ENCODE measurements at places on chromosomes 7 and 10.
A peak's percentile ranks its signal among the peaks of the same experiment; 100 is the strongest.

GRCh38 chr7:151896486-151896885 is 19.6 kb upstream of the PRKAG2 start:
- H3K4me1 ChIP-seq = no peaks in the 10 kb centered on the region
- H3K4me3 ChIP-seq = no peak overlapping the region
- DNase-seq = no peak
- peaks cover 6% of the 10 kb centered on the region for H3K27me3 ChIP-seq

DNA sequence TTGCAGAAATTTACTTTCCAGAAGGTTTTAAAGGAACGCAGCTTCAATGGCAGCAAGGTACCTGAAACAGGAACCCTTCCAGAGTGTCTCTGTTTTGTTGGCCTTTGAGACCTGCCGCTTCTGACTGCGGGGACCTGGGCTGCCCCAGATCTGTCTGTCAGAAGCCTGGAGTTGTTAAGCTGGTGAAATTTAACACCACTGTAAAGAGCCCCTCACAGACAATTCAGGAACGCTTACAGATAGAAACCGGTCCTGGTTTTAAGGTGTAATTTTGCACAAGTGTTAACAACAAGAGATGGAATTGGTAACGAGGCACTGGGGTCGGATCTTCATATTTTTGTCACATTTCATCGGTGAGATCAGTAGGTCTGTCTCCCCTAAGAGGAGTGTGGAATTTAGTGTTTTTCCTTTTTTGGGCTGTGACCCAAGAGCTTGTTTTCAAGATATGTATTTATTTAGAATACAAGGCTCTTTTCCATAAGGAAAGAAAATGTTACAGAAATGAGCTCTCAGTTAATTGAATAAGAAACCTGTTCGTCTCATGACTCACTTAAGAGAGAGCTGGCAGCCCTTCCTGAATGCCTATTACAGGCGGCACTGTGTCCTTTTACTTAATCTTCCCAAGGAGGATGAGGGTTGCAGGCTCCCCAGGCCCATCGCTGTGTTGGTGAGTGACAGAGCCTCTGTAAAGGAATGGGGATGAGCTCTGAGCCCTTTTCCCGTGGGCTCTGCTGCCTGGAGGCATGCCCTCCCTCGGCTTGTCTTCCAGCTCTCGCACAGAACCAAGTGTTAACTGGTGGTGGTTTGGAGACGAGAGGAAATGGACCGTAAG is 168.7 kb downstream of the CUX1 start:
- H3K27me3 ChIP-seq = no peaks in the 10 kb centered on the region
- no peaks in the 10 kb centered on the region for H3K36me3 ChIP-seq
- H3K4me1 ChIP-seq = no peaks in the 10 kb centered on the region
- H3K4me3 ChIP-seq = no peak overlapping the region

- peak; percentile 86 for DNase-seq
- no peaks in the 10 kb centered on the region for H3K27me3 ChIP-seq
- peaks cover 2% of the 10 kb centered on the region for H3K4me1 ChIP-seq
- H3K27ac ChIP-seq = no peak overlapping the region
- no peak overlapping the region for H3K4me3 ChIP-seq
Observed at GRCh38 chr7:133365917-133366316, 113.0 kb downstream of the EXOC4 start.

- H3K4me3 ChIP-seq = no peak overlapping the region
- no peaks in the 10 kb centered on the region for H3K36me3 ChIP-seq
- H3K27ac ChIP-seq = no peak overlapping the region
- no peak for DNase-seq
- no peaks in the 10 kb centered on the region for H3K4me1 ChIP-seq
Observed at GRCh38 chr10:11725912-11726311, 16.3 kb upstream of the ECHDC3 start.

- peaks cover 3% of the 10 kb centered on the region for H3K4me1 ChIP-seq
- H3K27me3 ChIP-seq = peaks cover 20% of the 10 kb centered on the region
- H3K27ac ChIP-seq = no peak overlapping the region
- no peaks in the 10 kb centered on the region for H3K36me3 ChIP-seq
Observed at GRCh38 chr7:150966002-150966401, 12.1 kb downstream of the KCNH2 start.

GRCh38 chr7:30907527-30908267 is 4.0 kb upstream of the AQP1 start:
- H3K4me3 ChIP-seq = no peak overlapping the region
- no peaks in the 10 kb centered on the region for H3K36me3 ChIP-seq
- no peaks in the 10 kb centered on the region for H3K27me3 ChIP-seq
- peaks cover 11% of the 10 kb centered on the region for H3K4me1 ChIP-seq
- no peak for DNase-seq
- H3K27ac ChIP-seq = no peak overlapping the region

DNA sequence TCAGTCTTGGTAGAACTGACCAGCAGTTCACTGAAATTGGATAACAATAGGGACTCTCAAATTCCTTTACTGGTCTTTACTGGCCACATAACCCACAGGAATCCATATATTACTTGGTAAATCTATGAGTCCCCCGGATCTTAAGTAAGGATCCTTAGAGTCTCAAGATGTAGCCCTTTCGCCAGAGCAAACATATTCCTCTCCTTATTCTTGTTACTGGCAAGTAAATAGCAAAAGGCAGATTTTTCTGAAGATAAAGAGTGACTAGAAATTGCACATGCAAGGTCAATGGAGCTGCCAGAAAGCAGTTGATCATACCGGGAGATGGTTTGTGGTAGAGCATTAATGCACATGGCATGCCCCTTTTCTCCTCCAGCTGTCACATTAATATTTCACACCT is 283.0 kb downstream of the HDAC9 start:
- no peaks in the 10 kb centered on the region for H3K36me3 ChIP-seq
- peak; percentile 15 for DNase-seq
- no peaks in the 10 kb centered on the region for H3K27me3 ChIP-seq
- H3K4me3 ChIP-seq = no peak overlapping the region

GRCh38 chr7:144854839-144855424 is 19.1 kb upstream of the TPK1 start:
- no peaks in the 10 kb centered on the region for H3K36me3 ChIP-seq
- peak; percentile 59 for DNase-seq
- H3K27ac ChIP-seq = no peak overlapping the region
- no peak overlapping the region for H3K4me3 ChIP-seq
- H3K27me3 ChIP-seq = no peaks in the 10 kb centered on the region

DNA sequence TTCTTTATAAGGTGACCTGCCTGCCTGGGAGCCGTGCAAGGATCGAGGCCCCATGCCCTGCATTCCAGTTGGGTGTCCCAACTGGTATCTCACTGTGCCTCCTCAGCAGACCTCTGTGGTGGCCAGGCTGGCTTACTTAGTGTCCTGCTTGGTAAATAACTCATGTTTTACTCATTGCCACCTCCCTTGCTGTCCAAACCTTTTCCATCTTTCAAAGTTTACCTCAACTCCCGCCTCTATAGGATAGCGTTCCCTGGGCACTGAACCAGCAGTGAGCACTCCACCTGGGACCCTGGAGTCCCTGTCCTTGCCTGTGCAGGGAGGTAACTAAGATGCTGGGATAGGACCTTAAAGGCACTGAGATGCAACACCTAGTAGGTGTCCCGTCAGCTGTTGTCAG is 33.6 kb downstream of the SLC18A2 start:
- no peak overlapping the region for H3K27ac ChIP-seq
- no peak for DNase-seq
- no peaks in the 10 kb centered on the region for H3K36me3 ChIP-seq
- H3K4me3 ChIP-seq = no peak overlapping the region
- H3K4me1 ChIP-seq = no peaks in the 10 kb centered on the region

GRCh38 chr10:66258693-66259092 is 667.1 kb upstream of the LRRTM3 start:
- H3K27me3 ChIP-seq = no peaks in the 10 kb centered on the region
- no peak overlapping the region for H3K27ac ChIP-seq
- no peaks in the 10 kb centered on the region for H3K4me1 ChIP-seq
- DNase-seq = no peak
- H3K36me3 ChIP-seq = no peaks in the 10 kb centered on the region

GRCh38 chr7:35370687-35371086 is 116.8 kb upstream of the TBX20 start:
- H3K27ac ChIP-seq = no peak overlapping the region
- no peaks in the 10 kb centered on the region for H3K36me3 ChIP-seq
- no peaks in the 10 kb centered on the region for H3K4me1 ChIP-seq
- DNase-seq = no peak

DNA sequence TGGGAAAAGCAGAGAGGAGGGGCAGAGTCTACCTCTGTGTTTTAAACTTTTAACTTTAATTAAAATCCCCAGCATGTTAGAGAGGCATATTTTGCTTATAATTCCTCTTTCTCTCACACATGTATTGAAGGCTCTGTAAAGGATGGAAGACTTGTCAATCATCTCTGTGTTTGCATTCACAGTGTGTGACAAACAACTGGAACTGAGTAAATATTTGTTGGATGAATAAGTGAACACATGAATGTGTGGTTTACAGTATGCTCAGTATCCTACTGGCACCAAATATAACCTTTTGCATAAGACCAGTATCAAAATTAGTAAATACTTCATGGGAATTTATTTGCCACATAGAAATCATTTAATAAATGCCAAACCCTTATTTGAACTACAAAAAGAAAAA is 829.0 kb downstream of the GRID1 start:
- H3K4me3 ChIP-seq = no peak overlapping the region
- H3K27ac ChIP-seq = no peak overlapping the region
- no peaks in the 10 kb centered on the region for H3K4me1 ChIP-seq
- no peaks in the 10 kb centered on the region for H3K27me3 ChIP-seq

- no peaks in the 10 kb centered on the region for H3K27me3 ChIP-seq
- no peak for DNase-seq
- no peak overlapping the region for H3K27ac ChIP-seq
Observed at GRCh38 chr10:69815104-69815503, 13.4 kb downstream of the COL13A1 start.

DNA sequence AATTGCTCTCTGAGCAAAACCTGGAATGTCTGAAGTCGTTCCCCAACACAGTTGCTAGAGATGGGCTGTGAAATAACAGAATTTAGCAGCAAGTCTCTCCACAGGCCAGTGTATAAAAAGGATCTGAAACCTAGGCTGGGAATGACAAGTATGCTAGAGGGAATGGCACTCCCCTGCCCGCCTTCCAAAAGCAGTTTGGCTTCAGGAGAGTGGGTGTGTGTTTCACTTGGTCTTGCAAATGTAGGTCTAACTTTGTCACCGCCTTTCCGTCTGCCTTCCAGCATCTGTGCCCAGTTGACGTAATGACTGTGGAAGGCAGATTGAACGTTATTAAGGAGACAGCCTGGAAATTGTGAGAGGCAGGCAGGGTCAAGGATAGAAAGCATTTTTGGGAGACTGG is 18.0 kb upstream of the MTURN start:
- H3K4me1 ChIP-seq = no peaks in the 10 kb centered on the region
- H3K4me3 ChIP-seq = no peak overlapping the region
- H3K27me3 ChIP-seq = no peaks in the 10 kb centered on the region
- no peak for DNase-seq

- no peaks in the 10 kb centered on the region for H3K27me3 ChIP-seq
- no peak overlapping the region for H3K27ac ChIP-seq
- H3K4me1 ChIP-seq = peaks cover 6% of the 10 kb centered on the region
- H3K4me3 ChIP-seq = no peak overlapping the region
- H3K36me3 ChIP-seq = no peaks in the 10 kb centered on the region
Observed at GRCh38 chr10:51141010-51141409, 66.7 kb downstream of the PRKG1 start.

DNA sequence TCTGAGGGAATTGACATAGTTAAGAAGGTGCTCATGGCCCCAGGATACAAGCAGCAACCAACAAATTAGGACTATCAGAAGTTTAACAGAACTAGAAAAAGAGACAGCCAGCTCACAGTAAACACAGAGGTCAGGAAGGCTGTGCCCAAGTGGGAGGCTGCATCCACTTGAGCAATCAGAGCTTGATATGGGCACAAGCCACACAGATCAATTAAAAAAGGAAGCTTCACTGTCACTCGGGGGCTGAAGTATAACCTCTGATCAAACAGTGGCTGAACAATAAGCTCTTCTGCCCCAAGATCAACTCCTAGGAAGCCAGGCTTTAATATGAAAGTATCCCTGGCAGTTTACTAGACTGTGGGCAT is 40.0 kb downstream of the ZNF438 start:
- no peaks in the 10 kb centered on the region for H3K36me3 ChIP-seq
- DNase-seq = no peak
- H3K27ac ChIP-seq = no peak overlapping the region
- no peak overlapping the region for H3K4me3 ChIP-seq
- H3K4me1 ChIP-seq = no peaks in the 10 kb centered on the region

- DNase-seq = peak; percentile 8
- H3K4me3 ChIP-seq = no peak overlapping the region
- H3K27me3 ChIP-seq = peaks cover 9% of the 10 kb centered on the region
- H3K27ac ChIP-seq = no peak overlapping the region
- H3K36me3 ChIP-seq = no peaks in the 10 kb centered on the region
Observed at GRCh38 chr10:71187600-71187999, 24.8 kb upstream of the UNC5B start.

- no peaks in the 10 kb centered on the region for H3K4me1 ChIP-seq
- H3K27ac ChIP-seq = no peak overlapping the region
- no peak overlapping the region for H3K4me3 ChIP-seq
- H3K36me3 ChIP-seq = no peaks in the 10 kb centered on the region
Observed at GRCh38 chr7:42993038-42993437, 60.9 kb downstream of the MRPL32 start.

GRCh38 chr7:150406567-150407421 is 27.7 kb downstream of the ZNF775 start:
- H3K36me3 ChIP-seq = no peaks in the 10 kb centered on the region
- H3K4me3 ChIP-seq = peak overlapping the region; percentile 70
- no peak for DNase-seq
- no peaks in the 10 kb centered on the region for H3K27me3 ChIP-seq
- peak overlapping the region; percentile 50 for H3K27ac ChIP-seq

- peaks cover 2% of the 10 kb centered on the region for H3K4me1 ChIP-seq
- no peak overlapping the region for H3K4me3 ChIP-seq
- no peak overlapping the region for H3K27ac ChIP-seq
- H3K36me3 ChIP-seq = no peaks in the 10 kb centered on the region
Observed at GRCh38 chr10:120945801-120946302, 94.7 kb downstream of the WDR11 start.

GRCh38 chr10:116670706-116671105 is 50.0 kb downstream of the PNLIPRP2 start:
- no peaks in the 10 kb centered on the region for H3K4me1 ChIP-seq
- no peak for DNase-seq
- no peak overlapping the region for H3K4me3 ChIP-seq

- H3K27ac ChIP-seq = no peak overlapping the region
- no peaks in the 10 kb centered on the region for H3K36me3 ChIP-seq
- H3K4me3 ChIP-seq = no peak overlapping the region
- DNase-seq = peak; percentile 70
Observed at GRCh38 chr10:24483701-24484100, 240.0 kb downstream of the ARHGAP21 start.

DNA sequence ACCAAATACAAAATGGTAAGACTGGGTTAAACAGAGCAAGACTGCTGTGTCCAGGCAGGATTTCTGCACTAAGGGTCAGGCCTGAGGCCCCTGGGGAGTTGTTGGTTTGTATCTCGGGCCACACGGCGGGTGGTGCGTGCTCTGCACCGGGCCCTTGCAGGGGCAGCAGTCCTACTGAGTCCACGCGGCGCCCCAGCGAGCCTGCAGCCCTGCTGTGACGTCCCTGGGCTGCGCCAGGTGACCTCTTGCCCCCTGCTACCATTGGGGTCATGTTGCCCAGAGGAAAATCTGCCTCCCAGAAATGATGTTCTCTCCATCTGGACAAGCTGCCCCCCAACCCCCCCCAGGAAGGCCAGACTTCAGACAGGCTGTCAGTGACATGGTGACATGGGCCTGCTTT is 281.5 kb downstream of the CELF2 start:
- H3K27me3 ChIP-seq = no peaks in the 10 kb centered on the region
- no peaks in the 10 kb centered on the region for H3K36me3 ChIP-seq
- no peak overlapping the region for H3K27ac ChIP-seq
- H3K4me1 ChIP-seq = no peaks in the 10 kb centered on the region

- H3K36me3 ChIP-seq = no peaks in the 10 kb centered on the region
- H3K4me1 ChIP-seq = no peaks in the 10 kb centered on the region
- no peak overlapping the region for H3K4me3 ChIP-seq
- H3K27me3 ChIP-seq = no peaks in the 10 kb centered on the region
- no peak for DNase-seq
Observed at GRCh38 chr10:127353544-127353943, 157.2 kb upstream of the INSYN2A start.

Data from fibroblast of lung (primary cell).